ENCODE measurements at places on chromosomes 11 and 22. TPM values are rescaled to one million over a fixed set of nuclear protein-coding genes. Genes with fewer than 3 reads are reported as not detected.

DNA sequence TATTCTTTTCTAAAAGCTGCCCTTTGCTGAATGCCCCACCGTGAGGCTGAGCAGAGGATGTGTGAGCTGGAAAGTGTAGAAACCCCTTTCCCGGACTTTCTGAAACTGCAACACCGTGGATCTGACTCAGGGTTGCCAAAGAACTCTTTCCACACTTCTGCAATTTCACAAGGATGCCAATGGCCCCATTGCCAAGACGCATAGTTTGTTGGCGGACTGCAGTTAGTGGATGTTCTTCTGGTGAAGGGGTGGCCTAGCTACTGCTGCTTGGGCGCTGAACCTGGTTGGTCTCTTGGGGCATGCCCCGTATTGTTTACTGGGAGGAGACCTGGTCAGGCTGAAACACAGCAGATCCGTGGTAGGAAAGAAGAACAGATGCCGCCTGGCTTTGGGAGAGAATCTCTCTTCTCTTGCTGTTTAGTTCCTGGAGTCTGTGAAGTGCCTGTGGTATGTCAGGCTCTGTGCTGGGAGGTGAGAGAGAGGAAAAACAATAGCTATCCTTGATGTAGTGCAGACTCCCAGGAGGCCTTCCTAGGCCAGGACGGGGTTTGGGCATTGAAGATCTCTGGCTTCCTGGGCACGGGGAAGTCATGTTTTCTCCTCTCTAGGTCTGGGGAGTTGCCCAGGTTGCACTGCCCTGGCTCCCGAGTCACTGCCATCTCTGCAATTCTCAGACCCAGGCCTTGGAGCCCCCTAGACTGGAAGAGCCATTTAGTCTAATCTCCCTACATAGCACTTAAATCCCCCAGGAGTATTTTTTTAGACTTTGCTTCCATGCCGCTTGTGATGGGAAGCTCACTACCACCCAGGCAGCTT lies 26.9 kb downstream of the CD82 start:
- H3K36me3 ChIP-seq = peaks cover 25% of the 10 kb centered on the region
- no peak overlapping the region for H3K4me3 ChIP-seq
- peaks cover 26% of the 10 kb centered on the region for H3K4me1 ChIP-seq
- H3K27me3 ChIP-seq = no peaks in the 10 kb centered on the region
- no peak for DNase-seq
- H3K27ac ChIP-seq = no peak overlapping the region

- no peaks in the 10 kb centered on the region for H3K27me3 ChIP-seq
- H3K4me1 ChIP-seq = no peaks in the 10 kb centered on the region
- no peak for DNase-seq
These were observed 3.3 kb downstream of the SCGB1D2 start for GRCh38 chr11:62245271-62245753.

GRCh38 chr11:16727806-16728205 lies 10.6 kb upstream of the C11orf58 start:
- no peak overlapping the region for H3K27ac ChIP-seq
- no peak for DNase-seq
- no peak overlapping the region for H3K4me3 ChIP-seq
- no peaks in the 10 kb centered on the region for H3K27me3 ChIP-seq

- H3K36me3 ChIP-seq = peaks cover 3% of the 10 kb centered on the region
- H3K27ac ChIP-seq = no peak overlapping the region
- no peaks in the 10 kb centered on the region for H3K4me1 ChIP-seq
- DNase-seq = no peak
- no peaks in the 10 kb centered on the region for H3K27me3 ChIP-seq
These were observed 93.2 kb downstream of the RELT start for GRCh38 chr11:73469401-73469800.

DNA sequence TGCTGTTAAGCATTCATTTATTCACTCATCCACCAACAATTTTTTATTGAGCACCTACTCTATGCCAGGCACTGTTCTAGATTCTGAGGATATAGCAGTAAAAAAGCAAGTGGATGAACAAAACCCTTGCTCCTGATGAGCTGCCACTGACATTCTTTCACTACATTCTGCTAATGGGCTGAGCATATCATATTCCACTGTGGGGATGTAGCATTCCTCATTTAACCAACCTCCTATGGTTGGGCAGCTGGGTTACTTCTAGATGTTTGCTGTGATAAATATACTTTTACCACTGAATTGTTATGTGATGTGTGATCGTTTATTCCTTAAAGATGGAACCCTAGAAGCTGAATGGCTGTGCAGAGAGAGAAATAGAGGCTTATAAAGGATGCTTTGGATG lies 176.9 kb downstream of the MN1 start:
- no peak overlapping the region for H3K27ac ChIP-seq

GRCh38 chr11:68569357-68569756 lies 108.8 kb downstream of the PPP6R3 start:
- peaks cover 90% of the 10 kb centered on the region for H3K36me3 ChIP-seq
- no peak overlapping the region for H3K27ac ChIP-seq
- no peaks in the 10 kb centered on the region for H3K27me3 ChIP-seq
- peaks cover 9% of the 10 kb centered on the region for H3K4me1 ChIP-seq

DNA sequence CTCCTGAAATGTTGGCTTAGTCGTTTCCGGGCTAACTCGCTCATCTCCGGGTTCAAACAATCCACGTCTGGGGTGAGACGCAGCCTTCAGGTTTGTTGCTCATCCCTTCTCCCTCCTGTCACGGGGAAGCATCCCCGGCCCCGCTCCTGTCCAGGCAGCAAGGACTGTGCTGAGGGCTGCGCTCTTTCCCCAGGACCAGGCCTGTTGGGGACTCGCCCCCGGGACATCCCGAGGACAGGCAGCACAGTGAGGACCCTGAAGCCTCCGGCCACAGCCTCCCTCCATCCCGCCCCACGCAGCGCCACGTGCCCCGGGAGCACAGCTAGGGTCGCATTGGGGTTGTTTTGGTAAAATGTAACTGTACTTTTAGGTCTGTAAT lies 252.0 kb downstream of the BRD1 start:
- DNase-seq = no peak
- H3K27ac ChIP-seq = no peak overlapping the region
- no peak overlapping the region for H3K4me3 ChIP-seq
- H3K4me1 ChIP-seq = no peaks in the 10 kb centered on the region

- peaks cover 50% of the 10 kb centered on the region for H3K4me1 ChIP-seq
- no peak for DNase-seq
These were observed 2.6 kb downstream of the CASP4 start for GRCh38 chr11:104965735-104966134.

GRCh38 chr22:42061041-42061440 lies 9.6 kb downstream of the NAGA start:
- no peak overlapping the region for H3K4me3 ChIP-seq
- H3K27ac ChIP-seq = no peak overlapping the region
- no peaks in the 10 kb centered on the region for H3K4me1 ChIP-seq
- peaks cover 39% of the 10 kb centered on the region for H3K36me3 ChIP-seq
- H3K27me3 ChIP-seq = no peaks in the 10 kb centered on the region

DNA sequence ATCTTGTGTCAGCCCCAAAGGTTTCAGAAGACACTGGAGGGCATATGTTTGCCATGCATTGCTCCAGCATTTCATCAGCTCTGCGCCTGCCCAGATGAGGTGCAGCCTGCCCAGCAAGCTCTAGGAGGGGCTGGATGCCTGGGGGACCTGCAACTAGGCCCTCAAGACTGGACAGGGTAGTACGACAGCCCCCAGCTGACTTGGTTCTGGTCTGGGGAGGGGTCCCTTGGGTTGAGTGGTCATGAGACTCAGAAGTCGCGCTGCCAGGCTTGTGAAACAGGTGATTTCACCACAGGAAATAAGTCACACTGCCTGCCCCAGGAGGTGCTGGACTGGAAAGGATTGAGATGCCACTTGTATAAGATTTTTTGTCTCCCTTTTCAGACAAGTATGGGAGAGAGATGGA lies 23.4 kb downstream of the TPBGL start:
- H3K4me3 ChIP-seq = no peak overlapping the region
- peaks cover 32% of the 10 kb centered on the region for H3K4me1 ChIP-seq
- no peak for DNase-seq

- no peak for DNase-seq
- H3K27ac ChIP-seq = no peak overlapping the region
These were observed 467.9 kb upstream of the B3GAT1 start for GRCh38 chr11:134879931-134880330.

DNA sequence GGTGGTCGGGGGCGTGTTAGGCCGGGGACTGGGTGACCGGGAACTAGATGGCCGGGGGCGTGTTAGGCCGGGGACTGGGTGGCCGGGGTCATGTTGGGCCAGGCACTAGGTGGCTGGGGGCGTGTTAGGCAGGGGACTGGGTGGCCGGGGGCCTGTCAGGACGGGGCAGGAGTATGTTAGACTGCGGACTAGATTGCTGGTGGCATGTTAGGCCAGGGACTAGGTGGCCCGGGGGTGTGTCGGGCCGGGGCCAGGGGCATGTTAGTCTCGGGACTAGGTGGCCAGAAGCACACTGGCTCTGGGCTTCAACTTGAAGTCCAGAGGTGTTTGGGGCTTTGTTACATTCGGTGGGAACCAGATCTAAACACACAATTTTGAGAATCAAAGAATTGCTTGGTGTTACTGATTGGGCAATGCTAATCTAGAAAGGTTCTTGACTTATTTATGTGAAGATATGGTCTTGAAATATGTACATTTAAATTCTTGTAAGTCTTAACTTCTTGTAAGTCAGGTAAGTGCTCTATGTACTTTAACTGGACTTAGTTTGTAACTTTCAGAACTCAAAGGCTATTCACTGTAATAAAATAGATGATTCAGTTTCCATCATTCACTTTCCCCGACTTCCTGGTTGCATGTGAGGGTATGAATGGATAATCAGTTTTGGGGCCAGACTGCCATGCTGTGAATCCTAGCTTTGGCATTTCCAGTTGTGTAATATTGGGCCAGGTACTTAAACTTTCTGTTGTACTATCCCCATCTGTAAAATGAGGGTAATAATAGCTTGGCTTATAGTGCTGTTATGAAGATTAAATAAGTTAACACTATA lies 1.1 kb downstream of the EXT2 start:
- no peaks in the 10 kb centered on the region for H3K36me3 ChIP-seq
- DNase-seq = no peak
- H3K4me1 ChIP-seq = peaks cover 23% of the 10 kb centered on the region
- H3K27ac ChIP-seq = no peak overlapping the region

GRCh38 chr11:20274031-20274430 lies 89.5 kb upstream of the HTATIP2 start:
- H3K4me1 ChIP-seq = no peaks in the 10 kb centered on the region
- H3K36me3 ChIP-seq = no peaks in the 10 kb centered on the region
- no peak overlapping the region for H3K27ac ChIP-seq
- peaks cover 6% of the 10 kb centered on the region for H3K27me3 ChIP-seq
- no peak overlapping the region for H3K4me3 ChIP-seq

DNA sequence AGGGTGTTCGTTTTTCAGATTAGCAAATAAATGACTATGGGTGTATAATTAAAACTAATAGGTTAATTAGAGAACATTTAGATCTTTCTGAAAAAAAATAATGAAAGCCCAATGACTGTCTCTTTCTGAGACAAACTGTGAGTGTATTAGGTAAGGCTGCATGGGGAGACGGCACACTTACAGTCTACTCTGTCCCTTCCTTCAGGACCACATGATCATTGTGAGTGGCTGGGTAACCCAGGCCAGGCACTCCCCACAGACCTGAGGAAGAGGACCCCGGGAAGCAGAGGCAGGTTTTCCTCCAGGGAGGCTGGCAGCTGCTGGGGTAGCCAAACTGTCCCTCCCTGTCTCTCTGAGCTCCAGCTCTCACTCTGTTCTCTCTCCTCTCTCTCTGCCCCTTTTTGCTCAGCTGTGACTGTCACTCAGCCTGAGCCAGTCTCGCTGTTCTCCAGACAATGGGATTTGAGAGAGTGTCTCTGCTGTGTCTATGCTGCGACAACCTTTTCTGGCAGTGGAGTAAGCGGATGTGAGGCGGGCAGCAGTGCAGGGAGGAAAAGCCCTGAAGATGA lies 83.1 kb upstream of the NCAM1 start:
- no peak for DNase-seq
- no peaks in the 10 kb centered on the region for H3K27me3 ChIP-seq
- H3K36me3 ChIP-seq = no peaks in the 10 kb centered on the region
- H3K4me3 ChIP-seq = no peak overlapping the region
- no peaks in the 10 kb centered on the region for H3K4me1 ChIP-seq

DNA sequence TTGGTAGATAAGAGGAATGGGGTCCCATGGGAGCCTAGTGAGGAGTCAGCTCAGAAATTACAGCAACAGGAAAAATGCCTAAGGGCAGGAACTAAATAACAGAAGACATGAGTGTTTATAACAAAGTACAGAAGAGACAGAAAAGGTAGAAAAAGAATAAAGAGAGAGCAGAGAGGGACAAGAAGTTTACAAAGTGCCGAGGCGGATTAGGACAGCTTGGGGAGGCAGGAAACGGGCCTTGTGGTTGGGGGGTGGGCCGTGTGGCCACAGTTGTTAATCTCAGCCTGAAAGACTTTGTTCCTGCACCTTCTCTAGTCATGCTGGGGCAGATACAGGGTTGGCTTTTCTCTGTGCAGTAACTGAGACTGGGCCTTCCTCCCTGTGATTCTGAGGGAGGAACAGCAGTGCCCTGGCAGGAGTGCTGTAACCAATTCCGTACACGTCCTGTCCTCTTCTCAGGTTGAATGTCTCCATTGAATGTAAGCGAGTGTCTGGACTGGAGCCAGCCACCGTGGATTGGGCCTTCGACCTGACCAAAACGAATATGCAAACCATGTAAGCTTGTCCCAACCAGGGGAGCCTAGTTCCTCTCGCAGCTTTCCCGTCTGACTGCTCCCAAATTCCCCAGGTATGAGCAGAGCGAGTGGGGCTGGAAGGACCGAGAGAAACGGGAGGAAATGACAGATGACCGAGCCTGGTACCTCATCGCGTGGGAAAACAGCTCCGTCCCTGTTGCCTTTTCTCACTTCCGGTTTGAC lies 13.2 kb downstream of the NAA40 start:
- peak overlapping the region; percentile 42 for H3K27ac ChIP-seq
- peaks cover 15% of the 10 kb centered on the region for H3K4me1 ChIP-seq
- peak overlapping the region; percentile 40 for H3K4me3 ChIP-seq
- peaks cover 24% of the 10 kb centered on the region for H3K36me3 ChIP-seq
- H3K27me3 ChIP-seq = no peaks in the 10 kb centered on the region

The FRMD8 gene
- 55.1 TPM for polyA plus RNA-seq

The GNAZ gene
- not detected for polyA plus RNA-seq

The SMIM38 gene
- not detected for polyA plus RNA-seq

The XNDC1N gene
- polyA plus RNA-seq = 7.7 TPM

The SLC22A6 gene
- polyA plus RNA-seq = not detected

The KCNK4 gene
- not detected for polyA plus RNA-seq

The TUB gene
- polyA plus RNA-seq = not detected

The TMEM191B gene
- 0.52 TPM for polyA plus RNA-seq
